ENCODE measurements at places on chromosomes 2 and 18.

DNA sequence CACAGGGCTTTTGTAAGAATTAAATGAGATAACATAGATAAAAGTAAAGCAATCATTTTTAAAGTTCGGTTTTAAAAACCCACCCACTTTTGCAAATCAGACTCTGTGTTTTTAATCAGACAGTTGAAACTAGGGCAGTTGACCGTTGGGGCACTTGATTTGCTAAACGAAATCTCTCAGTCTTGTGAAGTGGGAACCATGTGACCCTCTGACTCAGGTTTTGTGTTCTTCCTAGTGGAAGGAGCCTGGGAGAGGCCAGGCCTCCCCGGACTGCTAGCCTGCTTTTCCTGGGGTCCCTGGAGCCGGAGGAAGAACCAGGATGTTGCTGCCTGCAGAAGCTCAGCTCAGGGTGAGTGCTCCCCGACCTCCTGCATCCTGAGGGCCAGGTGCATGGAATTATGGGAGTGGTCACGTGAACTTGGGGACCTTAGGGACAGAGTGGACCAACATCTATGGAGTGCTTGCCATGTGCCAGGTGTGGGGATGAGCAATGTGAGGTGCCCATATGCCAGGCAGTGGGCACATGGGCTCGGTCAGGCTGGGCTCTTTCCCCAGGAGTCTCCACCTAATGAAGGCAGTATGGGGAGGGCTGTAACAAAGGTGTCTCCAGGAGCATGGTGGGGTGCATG lies 3.9 kb downstream of the C2orf72 start:
- DNase-seq, result no peak

GRCh38 chr18:79938196-79938595 lies 13.3 kb downstream of the SLC66A2 start:
- DNase-seq, result no peak

- no peak for DNase-seq
Measured at GRCh38 chr2:162490761-162491470, 147.0 kb downstream of the GCA start.

GRCh38 chr18:13003466-13003896 lies 12.3 kb downstream of the CEP192 start:
- no peak for DNase-seq

DNA sequence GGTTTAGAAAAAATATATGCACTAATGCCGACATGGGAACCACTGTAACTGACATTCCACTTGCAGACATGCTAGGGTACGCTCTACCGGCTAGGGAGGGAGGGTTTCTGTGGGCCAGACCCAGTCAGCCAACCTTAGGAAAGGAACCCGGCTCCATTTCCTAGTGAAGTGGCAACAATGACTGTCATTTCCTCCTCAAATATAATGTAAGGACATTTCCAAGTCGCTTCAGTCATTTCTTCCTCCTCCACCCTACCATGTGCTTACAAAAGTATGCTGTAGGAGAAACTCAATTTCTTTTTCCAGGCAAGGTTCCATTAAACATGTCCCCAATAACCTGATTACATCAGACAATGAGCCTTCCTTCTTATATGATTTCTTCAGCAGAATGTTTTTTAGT lies 64.3 kb upstream of the PSMD14 start:
- no peak for DNase-seq

DNA sequence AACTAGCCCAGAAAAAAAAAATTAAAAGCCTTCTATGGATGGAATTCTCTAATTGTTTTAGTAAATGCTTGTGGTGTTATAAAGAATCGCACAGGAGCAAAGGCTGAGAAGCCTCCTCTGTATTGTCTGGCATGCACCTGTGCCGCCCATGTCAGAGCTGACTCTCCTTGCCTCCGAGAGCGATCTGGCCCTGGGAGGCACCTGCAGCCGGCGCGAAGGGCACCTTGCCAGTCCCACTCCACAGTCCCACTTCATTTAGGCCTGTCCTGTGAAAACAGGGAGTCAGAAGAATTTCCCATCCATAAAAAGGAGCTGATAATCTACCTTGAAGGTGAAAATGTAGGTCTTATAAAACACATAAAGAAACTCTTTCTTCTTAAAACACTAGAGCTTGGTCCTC lies 170.9 kb upstream of the PXDN start:
- DNase-seq, result no peak

Data from central memory CD8-positive, alpha-beta T cell (primary cell).